ENCODE measurements at places on chromosomes 6 and 20. TPM values are rescaled to one million over a fixed set of nuclear protein-coding genes. Genes with fewer than 3 reads are reported as not detected.

GRCh38 chr6:133130863-133131262, 110.3 kb upstream of the EYA4 start:
- no peak for DNase-seq

- no peak for DNase-seq
Measured at GRCh38 chr20:51500311-51500710, 42.2 kb downstream of the NFATC2 start.

DNA sequence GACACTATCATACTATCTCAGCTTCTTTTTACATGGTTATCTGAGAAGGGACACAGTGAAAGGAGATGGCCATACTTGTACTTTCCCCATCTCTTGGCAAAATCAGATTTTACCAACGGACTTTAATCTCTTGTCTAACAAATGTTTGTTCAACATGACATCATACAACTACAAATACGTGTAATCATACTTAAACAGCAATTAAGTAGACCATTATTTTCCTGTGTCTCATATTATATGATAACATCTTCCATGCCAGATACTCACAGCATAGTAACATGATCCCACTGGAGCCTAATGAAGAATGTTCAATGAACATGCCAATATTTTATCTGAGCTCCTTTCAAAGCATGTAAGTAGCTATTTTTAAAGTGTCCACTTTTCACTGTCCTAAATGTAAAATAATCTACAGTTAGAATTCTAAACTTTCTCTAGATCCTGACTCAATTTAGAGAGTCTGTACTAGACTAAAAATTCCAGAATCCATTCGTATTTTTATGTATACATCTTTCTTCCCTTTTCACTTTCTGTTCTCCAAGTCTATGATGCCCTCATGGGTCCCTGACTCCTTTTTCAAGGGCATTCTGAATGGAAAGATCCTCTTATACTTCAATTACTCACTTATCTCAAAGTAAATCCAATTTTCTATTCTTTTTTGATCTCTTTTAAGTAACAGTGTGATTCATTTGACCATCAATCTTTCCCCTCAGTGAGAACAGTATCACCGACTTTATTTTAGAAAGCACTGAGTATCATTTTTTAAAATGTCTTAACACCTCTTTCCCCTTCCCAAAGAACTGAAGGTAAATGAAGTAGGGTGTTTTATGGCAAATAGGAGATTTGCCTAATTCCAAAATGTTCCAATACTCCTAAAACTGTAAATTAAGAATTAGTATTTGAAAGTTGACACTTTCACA, 133.5 kb downstream of the CDK19 start:
- no peak for DNase-seq

GRCh38 chr6:46772762-46773161, 20.4 kb upstream of the MEP1A start:
- no peak for DNase-seq

GRCh38 chr6:45500924-45501816, 123.4 kb upstream of the SUPT3H start:
- DNase-seq, result no peak

- peak; percentile 84 for DNase-seq
Measured at GRCh38 chr6:119347466-119348095, 2.0 kb downstream of the MAN1A1 start.

DNA sequence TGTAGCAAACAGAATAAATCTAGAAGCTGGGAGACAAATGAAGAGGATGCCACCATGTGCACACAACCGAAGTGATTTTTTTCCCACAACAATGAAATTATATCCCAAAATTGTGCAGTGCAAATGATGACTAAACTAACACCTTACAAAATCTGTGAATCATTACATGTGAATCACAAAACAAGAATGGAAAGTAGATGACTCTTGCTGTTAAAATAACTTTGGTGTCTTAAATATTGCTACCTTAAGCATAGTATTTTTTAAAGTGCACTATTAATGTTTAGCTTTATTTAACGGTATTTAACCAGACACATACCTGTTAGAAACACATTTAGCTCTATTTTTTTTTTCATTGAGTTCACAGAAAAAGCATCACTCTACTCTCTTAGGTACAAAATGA, 190.8 kb downstream of the TBC1D32 start:
- no peak for DNase-seq

- DNase-seq, result peak; percentile 29
Measured at GRCh38 chr6:28258877-28259777, at the start of gene NKAPL. Gene NKAPL (plus strand): TSS chr6:28259297. CDS start chr6:28259372, 75 bp downstream.

- DNase-seq, result no peak
Measured at GRCh38 chr6:134826889-134827737, 122.8 kb downstream of the ALDH8A1 start.

- no peak for DNase-seq
Measured at GRCh38 chr6:45756606-45757005, 259.1 kb downstream of the CLIC5 start.

- no peak for DNase-seq
Measured at GRCh38 chr6:125667326-125667725, 82.1 kb upstream of the HEY2 start.

DNA sequence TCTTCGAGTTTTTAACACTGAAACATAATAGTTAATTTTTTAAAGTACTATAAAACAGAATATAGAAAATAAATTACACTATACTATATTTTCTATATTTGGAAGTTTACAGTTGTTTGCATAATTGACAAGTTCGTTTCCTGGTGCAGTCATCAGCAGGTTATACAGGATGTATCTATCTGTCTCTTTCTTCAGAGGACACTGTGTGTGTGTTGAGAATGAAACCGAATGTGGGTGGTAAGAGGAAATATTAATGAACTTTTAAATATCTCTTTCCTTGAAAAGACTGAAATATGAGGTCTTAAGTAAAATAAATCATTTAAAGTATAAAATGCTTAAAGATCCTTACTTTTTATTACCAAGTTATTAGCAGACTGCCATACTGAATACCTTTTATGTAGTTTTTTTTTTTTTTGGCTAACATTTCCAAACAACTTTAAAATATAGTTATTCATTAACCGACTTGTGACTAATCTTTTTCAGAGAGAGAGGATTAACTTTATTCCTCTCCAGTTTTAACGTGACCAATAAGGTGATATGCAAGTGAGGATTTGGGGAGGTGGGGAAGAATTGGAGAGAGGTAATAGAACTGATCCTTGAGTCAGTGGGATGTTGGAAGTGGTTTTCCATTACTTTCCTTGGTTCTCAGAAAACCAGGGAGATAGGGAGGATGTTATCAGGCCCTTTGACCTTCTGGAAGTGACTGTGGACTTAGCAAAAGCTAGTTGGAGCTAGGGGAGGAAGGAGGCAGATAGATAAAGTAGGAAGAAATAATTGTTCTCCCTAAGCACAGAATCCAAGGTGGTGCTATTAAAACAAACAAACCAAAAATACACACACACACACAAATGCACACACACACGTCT, 380.0 kb upstream of the FLRT3 start:
- no peak for DNase-seq

- DNase-seq, result no peak
Measured at GRCh38 chr20:49399329-49399728, 83.1 kb downstream of the KCNB1 start.

- peak; percentile 33 for DNase-seq
Measured at GRCh38 chr20:4726710-4727397, 5.1 kb downstream of the PRND start.

GRCh38 chr6:161557333-161558107, 283.7 kb upstream of the AGPAT4 start:
- DNase-seq, result no peak

- DNase-seq, result no peak
Measured at GRCh38 chr6:44512868-44513741, 125.6 kb downstream of the CDC5L start.

DNA sequence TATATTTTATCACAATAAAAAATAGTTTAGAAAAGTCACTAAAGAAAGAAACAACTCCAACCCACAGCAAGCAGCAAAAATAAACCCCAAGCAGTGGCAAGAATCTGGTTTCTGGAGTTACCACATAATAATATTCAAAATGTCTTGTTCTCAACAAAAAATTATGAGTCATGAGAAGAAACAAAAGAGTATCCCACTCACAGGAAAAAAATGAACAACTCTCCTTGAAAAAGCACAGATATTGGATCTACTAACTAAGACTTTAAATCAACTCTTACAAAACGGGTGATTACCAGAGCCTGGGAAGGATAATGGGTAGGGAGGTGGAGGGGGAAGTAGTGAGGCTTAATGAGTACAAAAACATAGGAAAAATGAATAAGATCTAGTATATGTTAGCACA, 425.6 kb downstream of the PLCB1 start:
- no peak for DNase-seq

- peak; percentile 40 for DNase-seq
Measured at GRCh38 chr20:32497589-32498224, 87.4 kb downstream of the NOL4L start.

- no peak for DNase-seq
Measured at GRCh38 chr6:98958776-98959175, 11.0 kb upstream of the FBXL4 start.

GRCh38 chr6:33857093-33857931, 53.5 kb upstream of the MLN start:
- no peak for DNase-seq

DNA sequence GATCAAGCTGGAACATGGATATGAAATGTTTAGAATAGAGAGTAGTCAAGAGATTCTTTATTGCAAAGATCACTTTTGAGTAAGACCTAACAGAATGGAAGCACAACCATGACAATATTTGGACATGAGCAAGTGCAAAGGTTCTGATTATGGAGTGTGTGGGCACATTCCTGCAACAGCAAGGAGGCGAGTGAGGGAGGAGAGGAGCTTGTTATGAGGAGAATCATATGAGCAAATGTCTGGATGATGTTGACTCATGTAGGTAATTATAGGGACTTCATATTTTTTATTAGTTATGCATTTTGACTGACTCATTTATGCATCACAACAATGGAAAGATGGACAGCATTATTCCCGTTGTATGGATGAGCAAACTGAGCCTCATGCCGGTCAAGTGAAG, 100.8 kb upstream of the SLC35B3 start:
- DNase-seq, result no peak

DNA sequence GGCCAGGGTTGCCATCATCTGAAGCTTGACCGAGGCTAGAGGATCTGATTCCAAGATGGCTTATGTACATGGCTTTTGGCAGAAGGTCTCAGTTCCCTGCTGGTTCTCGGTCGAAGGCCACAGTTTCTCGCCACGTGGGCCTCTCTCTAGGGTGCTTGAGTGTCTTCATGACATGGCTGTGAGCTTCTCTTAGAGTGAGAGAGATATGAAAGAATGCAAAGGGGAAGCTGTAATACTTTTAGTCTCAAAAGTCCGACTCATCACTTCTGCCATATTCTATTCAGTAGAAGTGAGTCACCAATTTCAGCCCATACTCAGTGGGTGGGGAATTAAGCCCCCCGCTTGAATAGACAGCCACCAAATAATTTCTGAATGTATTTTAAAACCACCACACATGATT, 94.2 kb downstream of the UTRN start:
- DNase-seq, result no peak

DNA sequence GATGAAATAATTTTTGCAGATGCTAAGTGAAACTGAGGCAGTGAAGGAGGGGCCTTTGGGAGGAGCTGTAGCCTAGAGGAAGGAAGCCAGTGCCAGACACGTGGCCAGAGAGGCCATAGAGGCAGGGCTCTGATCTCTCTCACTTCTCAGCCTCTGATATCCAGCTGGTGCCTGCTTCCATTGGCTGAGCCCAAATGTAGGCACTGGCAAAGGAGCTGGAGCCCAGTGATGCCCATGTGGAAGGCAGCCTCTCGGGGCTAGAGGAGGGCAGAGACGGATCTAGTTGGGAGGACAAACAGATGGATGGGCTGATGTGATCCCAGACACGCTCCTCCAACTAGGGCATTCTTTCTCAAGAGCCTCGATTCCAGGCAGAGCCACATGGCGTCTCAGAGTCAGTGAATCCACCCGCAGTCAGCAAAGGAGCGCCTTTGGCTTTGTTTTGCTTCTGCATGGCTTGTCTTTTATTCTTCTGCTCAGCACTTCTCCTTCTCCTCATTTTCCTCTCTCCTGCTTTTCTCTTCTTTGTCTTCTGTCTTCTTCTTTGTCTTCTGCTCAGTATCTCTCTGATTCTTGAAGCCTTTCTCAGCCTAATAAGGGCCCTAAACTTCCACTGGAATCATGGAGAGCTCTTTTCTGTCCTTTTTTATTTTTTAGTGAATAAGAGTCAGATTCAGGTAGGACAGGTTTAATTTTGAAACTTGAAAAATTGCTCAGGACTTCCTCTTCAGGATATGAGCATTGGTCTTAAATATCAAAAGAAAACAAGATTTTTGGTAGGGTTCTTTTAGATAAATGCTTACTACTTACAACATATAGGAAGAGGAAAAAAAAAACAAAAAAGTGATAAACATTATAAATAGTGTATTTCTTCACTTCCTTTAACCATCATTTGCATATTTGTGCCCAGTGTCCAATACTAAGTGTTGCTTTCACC, 41.8 kb downstream of the CYP24A1 start:
- no peak for DNase-seq

GRCh38 chr6:41775293-41775882, 4.3 kb downstream of the FRS3 start:
- DNase-seq, result no peak

DNA sequence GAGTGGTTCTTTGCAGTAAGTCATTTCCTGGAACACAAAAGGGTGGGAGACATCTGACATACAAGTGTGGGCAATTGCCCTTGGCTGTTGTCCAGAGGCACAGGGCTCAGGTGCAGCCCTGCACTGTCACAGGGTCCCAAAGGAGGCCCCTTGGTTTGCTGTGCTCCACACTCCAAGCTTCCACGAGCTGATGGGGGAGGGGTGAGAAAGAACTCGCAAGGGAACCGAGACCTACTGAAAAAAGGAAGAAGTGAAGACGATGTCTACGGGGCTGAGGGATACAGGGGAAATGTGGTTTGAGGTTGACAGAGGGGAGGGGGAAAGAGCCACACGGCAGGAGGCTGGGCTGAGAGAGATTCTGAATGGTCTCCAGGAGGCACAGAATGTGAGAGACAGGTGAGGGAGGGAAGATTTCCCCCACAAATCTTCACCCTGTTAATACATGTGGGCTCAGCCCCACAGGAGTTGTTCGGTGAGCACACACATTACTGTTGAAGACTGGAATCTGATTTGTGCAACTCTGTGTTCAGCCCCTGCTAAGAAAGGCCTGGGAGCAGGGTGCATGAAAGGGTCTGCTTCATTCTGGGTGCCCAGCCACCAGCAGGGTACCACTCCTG, 123.4 kb downstream of the LY86 start:
- DNase-seq, result no peak

DNA sequence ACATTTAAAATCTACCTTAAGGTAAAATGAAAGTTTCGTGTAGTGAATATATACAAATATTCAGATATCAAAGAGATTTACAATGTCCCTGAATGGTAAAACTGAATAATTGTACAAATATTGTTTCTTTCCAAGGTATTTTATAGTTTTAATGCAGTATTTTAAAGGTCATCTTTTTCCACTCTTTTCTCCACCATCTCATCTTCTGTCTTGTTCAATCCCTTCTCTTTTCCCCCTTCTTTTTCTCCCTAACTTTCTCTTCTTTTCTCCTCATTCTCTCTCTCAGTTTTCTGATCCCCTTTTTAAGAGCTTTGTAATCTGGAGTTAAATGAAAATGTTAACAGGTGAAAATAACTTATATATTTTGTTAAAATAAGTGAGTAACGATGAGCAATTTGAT, 126.9 kb downstream of the ADGRB3 start:
- DNase-seq, result no peak

GRCh38 chr6:11785415-11785773, 6.8 kb upstream of the ADTRP start:
- no peak for DNase-seq

GRCh38 chr6:98880486-98880885, 46.1 kb downstream of the POU3F2 start:
- DNase-seq, result no peak

Gene GSTA3
- 0.50 TPM for total RNA-seq

Gene PAX1
- total RNA-seq, result not detected

Gene MYO6
- total RNA-seq, result 55.6 TPM

Gene RSPO3
- total RNA-seq, result 4.9 TPM

Gene RPP40
- total RNA-seq, result 5.5 TPM

Gene TLDC2
- total RNA-seq, result 0.60 TPM

Gene TSPO2
- total RNA-seq, result not detected

Gene FAM209B
- 0.42 TPM for total RNA-seq
